ENCODE measurements at places on chromosomes 6 and 20.

- no peak for DNase-seq
Measured at GRCh38 chr20:32006841-32007786, 3.1 kb upstream of the CCM2L start.

GRCh38 chr20:50009521-50010454 is 27.0 kb downstream of the SNAI1 start:
- no peak for DNase-seq

- DNase-seq: no peak
Measured at GRCh38 chr20:40291493-40292135, 397.4 kb downstream of the MAFB start.

DNA sequence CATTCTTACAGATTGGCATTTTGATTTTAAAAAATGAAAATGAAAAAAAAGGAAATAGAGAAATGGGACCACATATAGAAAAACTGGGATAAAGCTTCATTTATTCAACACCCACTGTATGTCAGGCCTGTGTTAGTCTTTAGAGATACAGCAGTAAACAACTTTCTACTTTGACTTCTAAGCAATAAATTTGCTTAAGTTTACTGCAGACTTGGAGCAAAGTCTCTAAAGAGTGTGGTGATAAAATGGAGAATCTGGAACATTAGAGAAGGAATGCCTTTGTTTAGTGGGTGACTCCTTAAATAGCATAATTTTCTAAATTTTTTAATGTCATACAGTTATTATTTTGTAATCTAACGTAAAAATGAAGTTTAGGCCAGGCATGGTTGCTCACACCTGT is 80.7 kb upstream of the CNKSR3 start:
- no peak for DNase-seq

All from stimulated activated CD4-positive, alpha-beta T cell treated with anti-CD3 and anti-CD28 coated beads, Interleukin-1b, Interleukin-23, amount 100 ng/mL, for 24 hours (primary cell).